GM23338 (cell line): ENCODE measurements at places on chromosomes 5 and 9. TPM values are rescaled to one million over a fixed set of nuclear protein-coding genes. Genes with fewer than 3 reads are reported as not detected.

GRCh38 chr9:127065592-127065991, 56.8 kb downstream of the ANGPTL2 start:
- DNase-seq = no peak
- H3K4me1 ChIP-seq = no peaks in the 10 kb centered on the region
- H3K27me3 ChIP-seq = no peaks in the 10 kb centered on the region
- H3K36me3 ChIP-seq = no peaks in the 10 kb centered on the region
- H3K27ac ChIP-seq = no peak overlapping the region

Gene SNCB
- polyA plus RNA-seq = 13.5 and 13.8 TPM in 2 replicates

DNA sequence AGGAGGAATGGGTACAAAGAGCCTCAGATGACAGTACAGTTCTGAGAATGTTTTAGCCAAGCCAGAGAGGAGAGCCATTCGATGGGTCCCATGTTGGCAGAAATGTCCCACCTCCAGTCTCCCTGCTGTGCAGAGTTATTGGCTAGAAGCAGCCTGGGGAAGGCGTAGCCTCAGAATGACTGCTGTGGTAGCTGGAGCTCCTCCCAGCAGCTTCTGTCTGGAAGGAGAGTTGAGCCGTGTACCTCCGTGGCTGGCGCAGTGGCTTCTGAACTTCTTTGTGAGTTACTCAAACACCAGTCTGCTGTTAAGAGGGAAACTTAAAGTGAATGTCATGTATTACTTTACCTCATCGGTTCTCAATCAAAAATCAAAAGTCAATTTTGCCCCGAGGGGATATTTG, 193.3 kb upstream of the SNX2 start:
- H3K4me3 ChIP-seq = no peak overlapping the region
- no peak for DNase-seq
- H3K36me3 ChIP-seq = no peaks in the 10 kb centered on the region
- no peaks in the 10 kb centered on the region for H3K27me3 ChIP-seq
- H3K27ac ChIP-seq = no peak overlapping the region
- H3K4me1 ChIP-seq = 0 out of 2 replicates have a peak, but pooled peaks cover 2% of the 10 kb centered on the region

DNA sequence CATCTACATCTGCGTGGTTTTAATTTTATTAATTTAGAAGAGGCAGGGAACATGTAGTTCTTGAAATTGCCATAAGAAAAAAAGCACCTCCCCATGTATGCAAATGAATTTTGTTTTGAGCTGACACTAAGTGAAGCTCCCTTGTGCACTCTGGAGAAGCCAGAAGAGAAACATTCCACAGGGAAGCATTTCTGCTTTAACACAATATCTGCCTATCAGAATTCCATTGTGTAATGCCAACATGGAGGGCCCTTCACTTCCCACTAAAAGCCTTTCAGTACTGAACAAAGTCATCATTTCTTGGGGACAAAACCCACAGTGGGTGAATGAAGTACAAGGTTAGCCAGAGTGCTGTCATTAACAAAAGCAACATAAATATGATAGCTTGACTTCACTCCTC, 59.7 kb downstream of the PRELID2 start:
- no peak overlapping the region for H3K4me3 ChIP-seq
- no peaks in the 10 kb centered on the region for H3K36me3 ChIP-seq
- DNase-seq = no peak
- H3K4me1 ChIP-seq = no peaks in the 10 kb centered on the region
- no peaks in the 10 kb centered on the region for H3K27me3 ChIP-seq

GRCh38 chr5:117103703-117104102, 529.1 kb upstream of the SEMA6A start:
- H3K27ac ChIP-seq = 0 out of 2 replicates have a peak overlapping the region, but pooled peaks have one; percentile 2
- H3K27me3 ChIP-seq = no peaks in the 10 kb centered on the region
- no peak overlapping the region for H3K4me3 ChIP-seq

Gene FBXL7
- 4.5 and 5.0 TPM in 2 replicates for polyA plus RNA-seq

GRCh38 chr5:110844251-110844650, 105.4 kb downstream of the SLC25A46 start:
- no peaks in the 10 kb centered on the region for H3K27me3 ChIP-seq
- no peak overlapping the region for H3K27ac ChIP-seq
- H3K4me1 ChIP-seq = no peaks in the 10 kb centered on the region
- H3K4me3 ChIP-seq = no peak overlapping the region
- H3K36me3 ChIP-seq = no peaks in the 10 kb centered on the region

- H3K27ac ChIP-seq = no peak overlapping the region
- H3K27me3 ChIP-seq = peaks cover 37% of the 10 kb centered on the region
- DNase-seq = peak; percentile 51
- peak overlapping the region; percentile 55 for H3K4me3 ChIP-seq
- no peaks in the 10 kb centered on the region for H3K4me1 ChIP-seq
Observed at GRCh38 chr5:180208435-180209081, 453 bp downstream of the RASGEF1C start.

GRCh38 chr5:176341325-176342157, 20.0 kb downstream of the KIAA1191 start:
- no peaks in the 10 kb centered on the region for H3K27me3 ChIP-seq
- H3K4me1 ChIP-seq = no peaks in the 10 kb centered on the region
- peaks cover 10% of the 10 kb centered on the region; the same call in 1 of the 2 replicates for H3K36me3 ChIP-seq

Gene TLE4
- polyA plus RNA-seq = 69.5 and 72.9 TPM in 2 replicates

DNA sequence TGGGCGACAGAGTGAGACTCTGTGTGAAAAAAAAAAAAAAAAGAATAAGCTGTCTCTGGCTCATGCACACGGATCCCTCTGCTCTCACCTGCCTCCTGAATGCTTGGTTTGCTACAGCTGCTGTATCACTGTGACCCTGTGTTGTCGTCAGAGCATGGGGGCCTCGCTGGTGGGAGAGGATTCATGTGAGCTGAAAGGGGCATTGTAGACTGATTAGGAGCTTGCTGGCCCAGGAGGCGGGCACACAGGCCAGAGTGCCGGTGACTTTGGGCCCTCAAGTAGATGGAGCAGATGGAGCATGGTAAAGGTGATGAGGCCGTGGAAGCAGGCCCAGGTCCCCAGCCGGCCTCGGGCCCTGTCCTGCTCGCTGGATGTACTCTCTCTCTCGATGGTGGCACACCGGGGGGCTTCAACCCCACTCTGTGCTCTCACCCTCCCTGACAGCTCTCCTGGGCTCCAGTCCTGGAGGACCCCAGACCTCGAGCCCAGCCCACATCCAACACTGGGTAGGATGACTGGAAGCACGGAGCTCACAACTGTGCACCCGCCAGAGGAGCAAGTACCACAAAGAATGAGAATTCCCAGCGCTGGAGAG, 7.1 kb downstream of the FLT4 start:
- DNase-seq = no peak
- no peaks in the 10 kb centered on the region for H3K4me1 ChIP-seq
- H3K36me3 ChIP-seq = no peaks in the 10 kb centered on the region
